ENCODE measurements at places on chromosomes 6 and 20. TPM values are rescaled to one million over a fixed set of nuclear protein-coding genes. Genes with fewer than 3 reads are reported as not detected.

PERP gene
- total RNA-seq = 34.9 TPM

SLC18B1 gene
- total RNA-seq = 7.8 TPM

SCUBE3 gene
- total RNA-seq = 1.7 TPM

MGME1 gene
- 7.5 TPM for total RNA-seq

FLRT3 gene
- total RNA-seq = 0.96 TPM

CLPSL2 gene
- total RNA-seq = not detected

OPRM1 gene
- not detected for total RNA-seq

UNC5CL gene
- total RNA-seq = not detected
